A549 treated with AZD2906 at 1 μM for 4 hours (cell line): ENCODE measurements at places on chromosomes 2 and 18. TPM values are rescaled to one million over a fixed set of nuclear protein-coding genes. Genes with fewer than 3 reads are reported as not detected.

Gene VAMP5
- 0.09 to 0.53 TPM (median 0.16 TPM) in 3 of 5 replicates, not detected in the others for total RNA-seq

Gene PROKR1
- 0.01 TPM in 1 of 5 replicates, not detected in the others for total RNA-seq

Gene PSTPIP2
- 0.16 to 0.31 TPM (median 0.21 TPM) in 5 replicates for total RNA-seq

Gene RFTN2
- 0.06 to 0.13 TPM in 2 of 5 replicates, not detected in the others for total RNA-seq

Gene DLGAP1
- 0.01 to 0.06 TPM in 2 of 5 replicates, not detected in the others for total RNA-seq

Gene GPR75
- 1.2 to 2.0 TPM (median 1.6 TPM) in 5 replicates for total RNA-seq

Gene ALPI
- 0.05 TPM in 1 of 5 replicates, not detected in the others for total RNA-seq

Gene UGT1A8
- total RNA-seq = 0.03 to 0.10 TPM (median 0.07 TPM) in 3 of 5 replicates, not detected in the others

Gene SOX11
- not detected in 5 replicates for total RNA-seq

Gene MERTK
- total RNA-seq = 3.0 to 4.3 TPM (median 3.3 TPM) in 5 replicates

Gene TNFRSF11A
- 4.9 to 7.1 TPM (median 6.5 TPM) in 5 replicates for total RNA-seq

Gene RAB6C
- total RNA-seq = not detected in 5 replicates

Gene FANCL
- total RNA-seq = 21.9 to 26.4 TPM (median 24.5 TPM) in 5 replicates

Gene DPP10
- total RNA-seq = not detected in 5 replicates

Gene ANKRD53
- total RNA-seq = 0.06 to 0.16 TPM (median 0.12 TPM) in 4 of 5 replicates, not detected in the other

Gene EDAR
- total RNA-seq = 0.02 to 0.10 TPM (median 0.04 TPM) in 5 replicates

Gene PIEZO2
- total RNA-seq = 0.52 to 0.96 TPM (median 0.59 TPM) in 5 replicates

Gene CRYGC
- total RNA-seq = not detected in 5 replicates

Gene ACMSD
- total RNA-seq = not detected in 5 replicates

Gene IL36A
- not detected in 5 replicates for total RNA-seq

Gene ACOXL
- not detected in 5 replicates for total RNA-seq

Gene CFAP65
- total RNA-seq = 0.11 to 0.32 TPM (median 0.17 TPM) in 5 replicates

Gene UNC50
- 40.5 to 45.0 TPM (median 43.8 TPM) in 5 replicates for total RNA-seq
